ENCODE measurements at places on chromosomes 12 and 14.

- no peaks in the 10 kb centered on the region for H3K4me1 ChIP-seq
- no peak for DNase-seq
These were observed 26.7 kb downstream of the CRY1 start for GRCh38 chr12:107066691-107067090.

GRCh38 chr12:57759360-57759980 lies 4.6 kb downstream of the MARCHF9 start:
- no peak overlapping the region for H3K4me3 ChIP-seq
- H3K27me3 ChIP-seq, result peaks cover 36% of the 10 kb centered on the region
- no peak for DNase-seq
- H3K36me3 ChIP-seq, result no peaks in the 10 kb centered on the region

DNA sequence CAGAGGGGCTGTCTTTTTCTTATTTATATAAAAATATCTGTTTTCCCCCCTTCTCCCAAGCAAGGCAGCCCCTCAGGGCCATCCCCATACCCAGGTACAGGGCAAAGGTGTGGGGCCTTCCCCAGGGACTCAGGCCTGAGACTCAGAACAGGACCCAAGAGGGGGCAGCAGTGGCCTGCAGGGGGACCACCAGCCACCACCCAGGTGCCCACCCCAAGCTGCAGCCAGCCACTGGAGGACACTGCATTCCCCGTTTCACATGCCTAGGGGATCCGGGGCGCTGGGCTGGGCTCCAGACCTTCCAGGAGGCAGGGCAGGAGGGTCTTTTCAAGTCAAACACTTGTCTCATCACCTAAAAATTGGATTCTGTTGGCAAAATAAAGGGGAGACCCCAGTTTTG lies 83.3 kb downstream of the SCARB1 start:
- H3K4me1 ChIP-seq, result peaks cover 2% of the 10 kb centered on the region
- H3K27me3 ChIP-seq, result no peaks in the 10 kb centered on the region
- no peak overlapping the region for H3K27ac ChIP-seq
- no peaks in the 10 kb centered on the region for H3K36me3 ChIP-seq
- H3K4me3 ChIP-seq, result no peak overlapping the region

DNA sequence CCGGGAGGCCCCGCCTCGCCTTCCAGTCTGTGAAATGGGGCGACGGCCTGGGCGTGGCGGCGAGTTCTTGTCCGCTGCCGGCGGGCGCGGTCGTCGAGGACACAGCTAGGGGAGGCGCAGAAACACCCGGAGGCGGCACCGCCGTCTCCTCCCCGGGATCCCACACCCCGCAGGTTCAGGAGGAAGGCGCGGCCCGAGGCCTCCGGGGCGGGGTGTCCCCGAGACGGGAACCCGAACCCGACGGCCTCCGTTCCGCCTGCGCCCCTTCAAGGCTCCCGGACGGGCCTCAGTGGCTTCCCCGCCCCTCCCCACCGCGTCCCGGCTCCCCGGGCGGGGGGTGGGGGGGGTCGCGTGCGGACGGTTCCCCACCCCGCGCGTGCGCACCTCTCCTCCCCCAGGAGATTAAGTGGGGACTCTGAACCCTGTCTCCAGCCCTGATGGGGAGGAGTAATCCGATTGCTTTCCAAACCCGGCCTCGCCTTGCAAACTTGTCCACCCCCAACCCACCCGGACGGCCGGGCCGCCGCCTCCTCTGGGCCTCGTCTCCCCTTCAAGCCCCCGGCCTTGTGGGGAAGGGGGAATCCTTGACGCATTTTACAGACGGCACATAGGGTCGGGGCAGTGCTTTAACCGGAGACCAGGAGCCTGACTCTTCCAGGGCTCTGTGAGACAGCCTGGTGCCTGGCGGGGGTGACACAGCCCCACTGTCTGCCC lies 35.3 kb upstream of the ANKRD9 start:
- H3K4me3 ChIP-seq, result peak overlapping the region; percentile 15
- H3K36me3 ChIP-seq, result no peaks in the 10 kb centered on the region
- DNase-seq, result no peak
- H3K27me3 ChIP-seq, result peaks cover 65% of the 10 kb centered on the region
- H3K27ac ChIP-seq, result no peak overlapping the region
- H3K4me1 ChIP-seq, result no peaks in the 10 kb centered on the region

All from tibial artery (tissue), 4 donors.